ENCODE measurements at places on chromosomes 11 and 22. TPM values are rescaled to one million over a fixed set of nuclear protein-coding genes. Genes with fewer than 3 reads are reported as not detected.

DNA sequence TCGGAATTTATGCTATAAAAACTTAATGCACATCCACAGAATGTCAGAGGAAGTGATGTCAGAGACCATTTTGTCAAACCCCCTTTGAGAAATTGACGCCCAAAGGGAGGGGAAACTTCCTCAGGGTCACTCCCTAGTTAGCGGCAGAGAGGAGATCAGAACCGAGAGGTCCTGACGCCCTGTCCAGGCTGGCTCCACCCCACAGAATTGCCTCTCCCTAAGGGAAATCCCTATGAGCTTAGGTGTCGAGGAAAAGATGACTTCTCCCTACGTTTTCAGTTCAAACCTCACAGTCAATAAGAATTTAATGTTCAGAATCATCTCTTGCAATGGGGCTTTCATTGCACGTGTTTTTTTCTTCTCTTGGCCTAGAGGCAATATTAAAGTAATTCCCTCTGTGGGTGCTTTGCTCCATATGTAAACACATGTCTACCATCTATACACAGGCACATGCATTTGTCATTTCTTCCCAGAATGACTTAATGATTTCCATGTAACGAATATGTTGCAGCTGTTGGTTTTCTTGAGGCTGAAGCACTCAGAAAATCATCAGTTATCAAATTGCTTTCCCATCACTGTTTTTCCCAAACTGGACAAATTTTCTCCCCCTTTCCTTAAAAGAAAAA lies 148.7 kb upstream of the TIMP3 start:
- no peak for DNase-seq

GRCh38 chr11:46278387-46279125 lies 1.1 kb downstream of the CREB3L1 start:
- DNase-seq = peak; percentile 50

GRCh38 chr11:127607487-127608085 lies 607.0 kb upstream of the KIRREL3 start:
- DNase-seq = no peak

DNA sequence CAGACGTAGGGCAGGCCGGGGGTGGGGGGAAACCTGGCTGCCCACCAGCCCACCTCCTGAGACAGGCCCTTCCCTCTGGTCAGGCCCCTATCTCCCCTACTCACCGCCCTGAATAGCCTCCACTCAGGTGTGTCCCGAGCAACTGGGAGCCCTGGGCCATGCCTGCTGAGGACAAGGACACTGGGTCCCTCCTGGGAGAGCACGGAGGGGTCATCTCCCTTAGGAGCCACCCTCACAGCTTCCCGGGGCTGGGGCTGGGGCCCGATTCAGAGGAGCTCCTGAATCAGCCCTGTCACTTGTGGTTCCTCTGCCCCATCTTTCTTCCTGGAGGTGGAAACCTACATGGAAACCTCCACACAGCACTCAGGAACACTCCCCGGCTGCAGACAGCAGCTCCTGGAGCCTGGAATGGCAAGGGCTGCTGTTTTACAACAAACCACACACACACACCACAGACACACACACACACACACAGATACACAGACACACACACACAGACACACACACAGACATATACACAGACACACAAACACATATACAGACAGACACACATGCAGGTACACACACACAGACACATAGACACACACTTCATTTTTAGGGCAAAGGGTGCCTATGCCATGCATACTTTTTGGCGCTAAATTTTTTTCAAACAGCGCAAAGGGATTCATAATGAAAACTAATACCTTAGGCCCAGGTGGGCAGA lies 9.6 kb upstream of the EMID1 start:
- DNase-seq = no peak

GRCh38 chr11:87006035-87006434 lies 31.7 kb upstream of the TMEM135 start:
- no peak for DNase-seq

DNA sequence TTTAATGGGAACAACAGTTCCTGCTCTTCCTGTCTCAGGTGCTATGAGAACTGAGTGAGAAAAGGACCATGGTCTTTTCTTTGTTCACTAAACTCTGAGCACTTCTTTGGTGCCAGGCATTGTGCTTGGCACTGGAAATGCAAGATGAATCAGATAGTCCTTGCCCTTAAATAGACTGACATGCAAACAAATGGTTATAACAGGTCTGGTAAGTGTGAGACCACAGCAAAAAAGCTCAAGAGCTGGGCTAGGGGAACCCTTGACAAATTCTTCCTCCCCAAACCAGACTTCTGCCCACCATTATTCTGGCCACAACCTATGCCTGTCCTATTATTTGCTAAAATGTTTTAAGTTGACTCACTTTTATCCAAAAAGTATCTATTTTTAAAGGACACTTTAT lies 5.1 kb downstream of the SLC43A3 start:
- no peak for DNase-seq

DNA sequence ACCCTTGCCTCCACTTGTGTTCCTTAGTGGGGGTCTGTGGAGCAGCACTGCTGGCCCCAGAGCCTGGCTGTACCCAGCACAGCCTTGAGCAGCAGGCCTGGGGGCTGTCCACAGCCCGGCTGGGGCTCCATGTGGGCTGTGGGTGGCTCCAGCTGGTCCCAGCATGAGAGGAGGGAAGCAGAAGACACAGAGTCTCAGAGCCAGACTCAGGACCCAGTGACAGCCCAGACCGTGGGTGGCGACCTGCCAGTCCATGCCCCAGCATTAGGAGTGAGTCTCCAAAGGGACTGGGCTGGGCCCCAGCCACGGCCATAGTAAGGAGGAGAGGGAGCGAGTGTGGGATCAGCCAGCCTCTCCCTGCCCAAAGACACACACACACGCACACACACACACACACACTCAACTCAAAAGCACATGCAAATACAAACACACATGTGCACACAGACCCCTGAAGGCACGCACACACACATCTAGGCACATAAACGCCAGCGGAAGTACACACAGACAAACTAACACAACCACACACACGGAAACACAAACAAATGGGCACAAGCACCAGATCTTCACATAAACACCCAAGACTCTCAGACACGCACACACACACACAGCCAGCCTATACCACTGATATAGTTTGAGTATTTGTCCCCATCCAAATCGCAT lies 16.7 kb upstream of the LRRC10B start:
- DNase-seq = no peak

DNA sequence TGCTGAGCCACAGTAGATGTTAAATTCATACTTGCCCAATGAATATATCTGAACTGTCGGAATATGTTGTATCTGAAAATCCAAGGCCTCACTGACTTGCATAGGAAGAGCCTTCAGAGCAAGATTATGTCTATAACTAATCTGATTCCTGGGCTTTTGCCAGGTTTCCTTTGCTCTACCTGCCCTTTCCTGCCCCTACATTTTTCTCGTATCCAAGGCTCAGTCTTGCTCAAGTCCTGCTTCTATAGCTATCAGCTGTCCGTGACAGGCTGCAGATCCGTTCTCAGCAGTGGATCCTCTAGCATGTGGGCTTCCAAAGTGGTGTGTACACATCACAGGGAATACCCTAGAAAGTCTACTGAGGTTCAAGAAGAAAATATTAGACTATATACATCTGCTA lies 18.8 kb upstream of the USP47 start:
- no peak for DNase-seq

- DNase-seq = no peak
These were observed 313.7 kb downstream of the MN1 start for GRCh38 chr22:27487600-27488452.

- no peak for DNase-seq
These were observed 8.2 kb downstream of the RRP7A start for GRCh38 chr22:42511401-42511891.

DNA sequence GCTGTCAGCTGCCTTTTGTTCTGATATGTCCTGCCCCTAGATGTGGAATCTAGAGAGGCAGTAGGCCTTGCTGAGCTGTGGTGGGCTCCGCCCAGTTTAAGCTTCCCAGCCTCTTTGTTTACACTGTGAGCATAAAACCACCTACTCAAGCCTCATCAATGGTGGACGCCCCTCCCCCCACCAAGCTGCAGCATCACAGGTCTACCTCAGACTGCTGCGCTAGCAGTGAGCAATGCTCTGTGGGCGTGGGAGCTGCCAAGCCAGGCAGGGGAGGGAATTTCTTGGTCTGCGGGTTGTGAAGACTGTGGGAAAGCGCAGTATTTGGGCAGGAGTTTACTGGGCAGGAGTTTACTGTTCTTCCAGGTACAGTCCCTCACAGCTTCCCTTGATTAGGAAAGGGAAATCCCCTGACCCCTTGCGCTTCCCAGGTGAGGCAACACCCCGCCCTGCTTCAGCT lies 98.5 kb downstream of the SMCO4 start:
- DNase-seq = peak; percentile 63

GRCh38 chr11:8352876-8353505 lies 89.3 kb upstream of the LMO1 start:
- DNase-seq = no peak

- no peak for DNase-seq
These were observed 10.5 kb downstream of the ASPHD2 start for GRCh38 chr22:26439559-26439958.

- peak; percentile 56 for DNase-seq
These were observed 59.4 kb downstream of the ACER3 start for GRCh38 chr11:76919887-76920746.

KCNQ1 gene
- total RNA-seq = 10.8 TPM

SLCO2B1 gene
- total RNA-seq = not detected

RIMBP3C gene
- total RNA-seq = not detected

ANO5 gene
- total RNA-seq = not detected
